ENCODE measurements at places on chromosomes 6 and 20.

- peak; percentile 85 for DNase-seq
Measured at GRCh38 chr6:148657048-148657447, 89.8 kb upstream of the UST start.

GRCh38 chr6:166173281-166173951, 5.8 kb upstream of the TBXT start:
- no peak for DNase-seq

GRCh38 chr20:19834783-19835182, 76.7 kb downstream of the RIN2 start:
- no peak for DNase-seq

- DNase-seq: no peak
Measured at GRCh38 chr20:58712151-58712791, 19.7 kb downstream of the NPEPL1 start.

GRCh38 chr6:43970068-43970912, 157.0 kb downstream of the MRPL14 start:
- DNase-seq: no peak

DNA sequence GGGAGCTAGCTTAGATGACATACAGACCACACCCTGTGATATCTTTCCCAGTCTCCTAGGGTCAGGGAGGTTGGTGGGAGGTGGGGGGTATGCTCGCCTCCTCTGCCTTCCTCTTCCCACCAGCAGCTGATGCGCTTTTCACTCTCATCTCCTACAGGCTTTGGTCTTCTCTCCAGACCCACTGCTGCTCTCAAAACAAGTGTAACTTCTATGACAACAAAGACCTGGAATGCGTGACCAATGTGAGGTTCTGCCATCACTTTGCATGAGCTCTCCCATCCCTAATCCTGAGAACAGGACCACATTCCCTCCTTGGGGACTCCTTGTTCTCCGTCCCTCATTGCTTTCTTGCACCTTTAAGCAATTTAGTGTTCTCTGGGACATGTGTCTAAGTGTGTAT, 2.7 kb downstream of the CTSA start:
- DNase-seq: no peak

DNA sequence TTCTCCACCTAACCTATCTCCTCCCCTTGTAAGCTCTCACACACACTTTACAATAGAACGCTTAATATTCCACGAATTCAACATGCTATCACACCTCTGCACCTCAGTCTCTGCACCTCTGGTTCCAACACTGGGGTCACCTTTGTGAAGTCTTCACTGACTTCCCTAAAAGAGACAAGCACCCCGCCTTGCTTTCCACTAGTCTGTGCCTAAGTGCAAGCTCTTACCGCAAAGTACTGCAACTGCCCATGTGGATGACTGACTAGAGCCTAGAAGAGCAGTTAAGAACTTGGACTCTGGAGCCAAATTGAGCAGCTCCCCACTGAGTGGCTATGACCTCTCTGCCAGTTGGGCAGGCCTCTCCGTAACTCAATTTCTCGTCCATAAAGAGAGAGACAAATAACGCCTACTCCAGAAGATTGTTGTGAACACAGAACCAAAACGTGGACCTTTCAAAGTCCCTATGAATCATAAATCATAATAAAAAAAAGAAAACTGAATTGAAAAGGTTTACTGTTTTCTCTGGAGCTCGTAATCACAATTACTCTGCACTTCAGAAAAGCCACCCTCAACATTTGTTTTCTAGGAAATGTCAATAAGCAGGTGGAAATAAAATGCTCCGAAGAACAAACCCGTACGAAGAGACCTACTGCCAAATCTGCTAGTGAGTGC, 1.2 kb downstream of the IFNGR1 start:
- DNase-seq: peak; percentile 47

- DNase-seq: peak; percentile 38
Measured at GRCh38 chr6:20497216-20498040, 36.8 kb upstream of the CDKAL1 start.

GRCh38 chr20:58890518-58891085, 38.1 kb downstream of the GNAS start:
- DNase-seq: peak; percentile 90

DNA sequence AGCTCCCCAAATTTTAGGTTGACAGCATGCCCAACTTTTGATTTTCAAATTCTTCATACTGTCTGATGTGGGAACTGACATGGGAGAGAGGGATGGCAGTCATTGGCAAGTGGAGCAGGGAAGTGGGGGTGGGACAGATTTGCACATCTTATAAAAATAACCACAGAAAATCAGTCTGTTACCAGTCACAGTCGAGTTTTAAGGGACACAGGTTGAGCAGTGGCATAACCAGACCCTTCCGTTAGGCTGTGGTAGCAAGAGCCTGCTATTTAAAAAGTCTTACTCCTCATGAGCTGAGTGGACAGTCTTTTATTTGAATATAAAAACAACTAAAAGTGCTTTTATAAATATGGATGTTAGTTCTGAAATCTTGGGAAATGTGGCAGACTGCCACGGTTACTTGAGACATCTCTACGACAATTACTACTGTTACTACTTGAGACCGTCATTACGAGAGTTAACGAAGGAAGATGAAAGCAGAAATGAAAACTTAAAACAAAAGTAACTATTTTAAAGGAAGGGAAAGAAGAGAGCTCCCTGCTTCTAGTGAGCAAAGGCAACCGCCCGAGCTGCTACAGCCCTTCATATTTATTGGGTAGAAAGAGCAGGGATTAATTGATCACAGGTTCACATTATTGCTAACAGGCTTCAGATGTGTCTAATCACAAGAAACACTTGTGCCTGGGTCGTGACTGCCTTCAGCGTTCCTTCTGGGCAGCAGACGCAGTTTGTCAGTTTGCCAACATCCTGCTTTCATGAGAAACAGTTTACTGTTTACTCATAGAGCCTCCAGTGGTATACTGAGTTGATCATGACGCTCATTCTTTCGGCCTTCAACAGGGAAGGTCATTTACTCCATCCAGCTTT, 71.3 kb downstream of the EFHC1 start:
- DNase-seq: peak; percentile 87

- peak; percentile 80 for DNase-seq
Measured at GRCh38 chr6:7417684-7418083, 28.1 kb downstream of the RIOK1 start.

GRCh38 chr20:37355252-37356180, 9.6 kb downstream of the SRC start:
- no peak for DNase-seq

- DNase-seq: peak; percentile 52
Measured at GRCh38 chr6:73704798-73705197, 8.8 kb downstream of the CD109 start.

DNA sequence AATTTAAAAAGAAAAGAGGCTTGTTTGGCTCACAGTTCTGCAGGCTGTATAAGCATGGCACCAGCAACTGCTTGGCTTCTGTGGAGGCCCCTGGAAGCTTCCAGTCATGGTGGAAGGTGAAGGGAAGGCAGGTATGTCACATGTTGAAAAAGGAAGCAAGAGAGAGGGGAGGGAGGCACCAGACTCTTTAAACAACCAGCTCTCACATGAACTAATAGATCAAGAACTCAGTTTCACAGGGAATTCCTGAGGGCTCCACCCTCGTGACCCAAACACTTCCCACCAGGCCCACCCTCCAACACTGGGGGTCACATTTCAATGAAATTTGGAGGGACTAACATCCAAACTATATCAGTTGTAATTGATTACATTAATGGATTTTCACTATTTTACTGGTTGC, 127.9 kb upstream of the MLIP start:
- no peak for DNase-seq

DNA sequence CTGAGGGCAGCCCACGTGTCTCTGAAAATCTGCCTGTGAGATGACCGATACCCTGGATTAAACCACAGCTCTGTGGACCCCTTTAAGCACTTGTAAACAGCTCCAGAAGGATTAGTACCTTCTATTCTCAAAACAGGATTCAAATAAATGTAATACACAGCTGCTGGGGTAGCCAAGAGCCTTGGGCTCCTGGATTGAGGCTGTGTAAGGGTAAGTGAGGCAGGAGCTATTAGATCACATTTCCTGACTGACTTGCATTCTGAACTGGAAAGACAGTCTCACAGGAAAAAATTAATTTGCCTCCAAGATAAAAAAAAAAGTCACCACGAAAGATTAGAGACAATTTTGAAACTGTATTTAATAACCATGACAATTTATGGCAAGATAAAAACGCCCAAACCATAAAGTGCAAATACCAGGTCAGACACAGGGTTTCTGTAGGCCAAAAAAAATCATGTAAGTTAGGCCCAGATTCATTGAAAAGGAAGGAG, 78.0 kb downstream of the TRMT11 start:
- peak; percentile 65 for DNase-seq

Measured in fibroblast of villous mesenchyme (primary cell).